ENCODE measurements at places on chromosomes 16 and 17.

- no peak for DNase-seq
These were observed 2.6 kb upstream of the MBTPS1 start for GRCh38 chr16:84119368-84119767.

GRCh38 chr17:34755371-34755770 lies 176.0 kb downstream of the TMEM132E start:
- no peak for DNase-seq

DNA sequence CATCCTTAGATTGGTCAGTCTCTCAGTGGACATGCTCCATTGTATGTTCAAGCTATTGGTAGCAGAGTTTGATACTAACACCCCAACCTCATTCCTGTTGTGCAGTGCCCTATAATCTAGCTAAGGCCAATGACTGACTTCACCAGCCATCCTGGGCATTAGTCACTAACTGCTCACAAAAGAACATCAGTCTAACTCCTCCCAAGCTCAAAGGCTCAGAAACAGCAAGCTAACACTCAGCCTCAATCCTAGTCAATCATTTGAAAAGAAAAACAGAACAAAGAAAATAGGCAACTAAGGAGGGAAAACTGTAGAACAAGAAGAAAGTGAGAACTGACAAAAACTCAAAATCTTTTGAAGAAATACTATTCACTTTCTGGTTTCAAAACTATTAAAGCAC lies 199.1 kb upstream of the C17orf78 start:
- DNase-seq, result no peak

GRCh38 chr16:19810817-19811731 lies 73.6 kb downstream of the GPRC5B start:
- DNase-seq, result no peak

All from stimulated activated CD4-positive, alpha-beta T cell treated with anti-CD3 and anti-CD28 coated beads, Interleukin-2, amount 100 ng/mL, for 48 hours (primary cell).